ENCODE measurements at places on chromosomes 12 and 14.
A peak's percentile ranks its signal among the peaks of the same experiment; 100 is the strongest.

DNA sequence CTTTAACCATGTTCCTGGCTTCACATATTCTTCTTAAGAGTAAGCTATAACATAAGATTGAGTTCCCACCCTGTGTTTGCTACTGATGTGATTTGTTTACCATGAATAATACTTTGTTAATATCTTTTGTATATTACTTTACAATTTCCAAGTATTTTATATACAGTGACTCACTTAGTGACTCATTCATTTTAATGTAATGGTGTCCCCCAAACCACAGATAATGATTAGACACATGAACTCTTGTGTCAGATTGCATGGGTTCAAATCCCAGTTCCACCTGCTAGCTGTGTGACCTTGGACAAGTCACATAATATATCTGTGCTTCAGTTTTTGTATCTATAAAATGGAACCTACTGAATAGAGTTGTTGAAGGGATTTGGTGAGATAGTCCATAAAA, 76.1 kb downstream of the MYF5 start:
- no peak for DNase-seq

DNA sequence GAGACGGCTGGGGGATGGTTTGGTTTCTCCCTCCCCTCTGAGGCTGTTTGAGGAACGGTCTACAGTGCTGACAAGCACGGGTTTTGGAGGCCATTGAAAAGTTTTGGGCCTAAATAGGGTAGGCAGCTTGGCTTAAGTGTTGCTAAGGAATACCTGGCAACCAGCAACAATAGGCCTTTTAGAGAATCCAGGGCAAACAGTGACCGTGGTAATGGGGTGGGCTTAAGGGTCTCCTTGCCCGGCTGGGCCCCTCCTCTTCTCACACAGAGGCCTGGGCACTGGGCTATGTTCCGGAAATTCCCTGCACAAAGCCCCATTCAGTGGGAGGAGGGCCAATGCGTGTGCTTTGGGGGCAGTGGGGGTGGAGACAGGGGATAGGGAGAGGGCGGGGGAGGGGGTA, 55.4 kb downstream of the ASCL1 start:
- DNase-seq, result no peak

GRCh38 chr12:90870971-90871725, 83.8 kb downstream of the CCER1 start:
- no peak for DNase-seq

DNA sequence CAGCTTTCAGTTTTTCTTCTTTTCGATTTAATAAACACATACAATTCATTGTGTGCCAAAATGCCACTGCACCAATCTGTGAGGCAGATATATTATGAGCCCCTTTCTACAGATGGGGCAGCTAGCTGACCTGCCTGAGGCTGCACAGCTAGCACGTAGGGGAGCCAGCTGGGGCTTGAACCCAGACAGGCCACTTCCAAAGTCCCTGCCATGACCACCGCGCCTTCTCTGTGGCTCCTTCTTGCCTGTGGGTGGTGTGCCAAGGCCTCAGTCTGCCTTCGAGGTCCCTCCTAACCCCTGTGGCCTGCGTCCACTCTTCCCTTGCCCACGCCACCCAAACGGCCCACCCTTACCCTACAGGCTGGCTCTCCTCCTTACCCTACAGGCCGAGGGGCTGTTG, 16.2 kb downstream of the FAM222A start:
- no peak for DNase-seq

- DNase-seq, result no peak
Observed at GRCh38 chr12:93219947-93220346, 157.8 kb upstream of the NUDT4 start.

DNA sequence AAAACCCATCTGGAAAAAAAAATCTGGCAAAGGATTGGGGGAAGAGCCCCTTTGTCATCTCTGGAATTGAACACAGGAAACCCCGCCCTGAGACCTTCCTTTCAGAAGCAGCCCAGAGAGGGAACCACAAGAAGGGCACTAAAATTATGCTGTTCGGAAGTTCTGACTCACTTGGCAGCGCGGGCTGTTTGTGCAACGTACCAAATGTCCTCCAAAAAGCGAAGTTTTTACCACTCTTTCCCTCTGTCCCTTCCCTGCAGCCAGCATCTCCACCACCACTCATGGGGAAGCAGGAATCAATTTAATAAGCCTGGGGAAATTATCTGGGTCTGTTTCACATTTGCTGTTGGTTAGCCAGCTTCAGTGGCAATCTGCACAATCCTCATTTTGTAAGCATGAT, 3.2 kb upstream of the SYNE3 start:
- peak; percentile 42 for DNase-seq

DNA sequence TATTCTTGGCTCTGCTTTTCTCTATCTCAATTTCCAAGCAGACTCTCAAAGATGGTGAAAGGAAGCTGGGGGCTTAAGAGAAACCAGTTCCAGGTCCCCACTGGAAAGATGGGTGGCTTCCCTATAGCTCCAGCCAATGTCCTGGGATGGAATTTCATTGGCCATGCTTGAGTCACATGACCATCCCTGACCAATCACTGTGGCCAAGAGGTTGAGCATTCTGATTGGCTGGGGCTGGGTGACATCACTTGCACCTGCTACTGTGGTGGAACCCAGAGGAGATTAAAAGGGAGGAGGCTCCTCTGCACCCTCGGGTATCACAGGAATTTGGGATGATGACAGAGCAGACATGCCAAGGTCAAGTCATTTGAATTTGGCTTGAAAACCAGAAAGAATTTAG, 436.5 kb downstream of the TMEM132D start:
- no peak for DNase-seq

GRCh38 chr14:89566180-89566579, 149.1 kb upstream of the FOXN3 start:
- no peak for DNase-seq

DNA sequence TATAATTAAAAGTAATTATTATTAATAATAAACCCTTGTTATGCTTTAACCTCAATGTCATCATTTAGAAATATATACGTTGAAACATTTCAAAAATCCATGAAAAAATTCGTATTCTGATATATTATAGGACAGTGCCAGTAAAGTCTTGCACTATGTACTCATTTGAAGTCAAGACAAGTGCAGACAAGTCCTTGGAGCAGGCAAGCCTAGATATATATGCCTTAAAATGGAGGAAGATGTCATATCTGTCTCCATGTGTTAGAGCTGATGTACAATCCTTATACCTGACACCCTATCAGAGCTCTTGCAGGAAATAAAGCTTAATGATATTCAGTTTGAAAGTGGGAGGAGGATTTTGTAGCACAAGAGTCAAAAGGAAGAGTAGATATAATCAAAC, 310.4 kb downstream of the KCNH5 start:
- no peak for DNase-seq

GRCh38 chr12:3132636-3133404, 55.6 kb downstream of the TSPAN9 start:
- no peak for DNase-seq
